ENCODE measurements at places on chromosomes 6 and 20.

- DNase-seq = no peak
Observed at GRCh38 chr6:168746013-168746412, 305.0 kb downstream of the SMOC2 start.

DNA sequence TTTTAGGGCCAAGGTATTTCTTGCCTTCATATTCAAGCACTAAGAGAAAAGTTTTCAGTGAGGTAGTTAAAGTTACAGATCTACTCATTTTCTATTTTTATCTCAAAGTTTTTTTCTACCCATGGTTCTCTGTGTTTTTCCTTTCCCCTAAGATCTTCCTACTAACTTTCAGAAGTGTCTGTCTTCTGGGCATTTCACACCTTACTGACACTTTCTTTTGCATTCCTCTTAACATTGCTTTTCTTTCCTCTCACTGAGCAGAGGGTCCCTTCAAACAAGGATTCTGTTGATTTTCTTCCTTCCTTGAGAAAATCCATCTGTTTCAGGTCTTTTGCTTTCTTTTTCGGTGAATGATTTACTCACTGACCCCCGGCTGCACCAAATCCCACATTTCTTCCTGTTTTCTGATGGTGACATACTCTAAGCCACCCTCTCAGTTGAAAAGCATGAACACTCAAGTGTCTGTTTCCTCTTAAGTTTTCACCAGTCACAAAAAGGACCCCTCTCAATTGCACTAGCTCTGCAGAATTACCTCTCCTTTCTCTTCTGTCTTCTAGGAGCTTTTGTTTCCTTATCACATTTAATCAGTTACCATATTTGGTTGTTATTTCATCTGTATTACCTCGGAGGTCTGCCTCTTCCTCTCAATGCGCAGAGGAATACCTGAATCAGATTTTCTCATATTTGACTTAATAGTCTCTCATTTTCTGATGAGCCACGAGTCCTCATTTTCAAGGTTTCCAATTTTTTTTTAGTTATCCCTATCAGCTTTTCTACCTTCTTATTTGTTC is 73.5 kb upstream of the RNF217 start:
- no peak for DNase-seq

DNA sequence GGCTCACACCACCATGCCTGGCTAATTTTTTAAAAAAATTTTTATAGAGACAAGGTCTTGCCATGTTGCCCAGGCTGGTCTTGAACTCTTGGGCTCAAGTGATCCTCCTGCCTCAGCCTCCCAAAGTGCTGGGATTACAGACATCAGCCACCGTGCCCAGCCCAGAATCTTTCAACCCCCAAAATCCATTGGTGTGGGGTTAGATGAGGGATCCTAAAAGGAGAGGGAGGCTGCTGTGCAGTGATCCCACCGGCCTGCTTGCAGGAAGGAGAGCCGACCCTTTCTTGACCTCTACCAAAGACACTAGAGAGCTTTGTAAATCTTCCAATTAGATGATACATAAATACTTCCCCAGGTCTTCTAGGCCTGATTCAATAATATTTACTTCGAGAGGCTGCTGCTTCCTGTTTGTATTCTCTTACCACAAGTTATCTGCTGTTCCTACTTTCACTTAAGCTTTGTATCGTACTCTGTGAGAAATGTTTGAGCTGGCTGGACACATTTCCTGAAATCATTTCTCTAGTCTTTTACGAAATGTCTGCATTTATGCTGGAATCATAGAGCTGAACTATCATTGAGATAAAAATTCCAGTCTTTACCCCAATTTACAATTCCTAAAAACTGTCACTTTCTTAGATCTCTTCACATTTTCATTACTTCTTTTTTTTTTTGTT is 49.3 kb upstream of the IER3 start:
- DNase-seq = no peak

GRCh38 chr20:61510778-61511330 is 258.8 kb downstream of the CDH4 start:
- no peak for DNase-seq

- no peak for DNase-seq
Observed at GRCh38 chr6:152091201-152091600, 283.7 kb downstream of the ESR1 start.

GRCh38 chr6:11174242-11174611 is 58.2 kb downstream of the NEDD9 start:
- no peak for DNase-seq

DNA sequence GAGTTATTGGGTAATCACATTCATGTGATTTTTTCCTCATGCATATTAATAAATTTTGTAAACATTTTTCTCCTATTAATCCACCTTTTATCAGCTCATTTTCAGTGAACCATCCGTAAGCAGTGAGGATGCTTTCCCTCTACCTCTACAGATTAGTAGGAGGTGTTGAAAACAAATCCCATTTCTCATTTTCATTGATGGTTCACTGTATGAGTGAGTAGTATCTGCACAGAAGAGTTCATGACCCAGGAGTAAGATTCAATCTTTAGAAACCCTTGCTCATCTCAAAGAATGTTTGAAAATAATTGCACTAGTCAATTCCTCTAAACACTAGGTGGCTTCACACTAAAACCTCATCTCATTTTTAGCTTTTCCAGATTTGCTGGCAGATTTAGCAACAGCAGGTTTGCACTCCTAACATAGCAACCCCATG is 440.0 kb downstream of the HAO1 start:
- no peak for DNase-seq

DNA sequence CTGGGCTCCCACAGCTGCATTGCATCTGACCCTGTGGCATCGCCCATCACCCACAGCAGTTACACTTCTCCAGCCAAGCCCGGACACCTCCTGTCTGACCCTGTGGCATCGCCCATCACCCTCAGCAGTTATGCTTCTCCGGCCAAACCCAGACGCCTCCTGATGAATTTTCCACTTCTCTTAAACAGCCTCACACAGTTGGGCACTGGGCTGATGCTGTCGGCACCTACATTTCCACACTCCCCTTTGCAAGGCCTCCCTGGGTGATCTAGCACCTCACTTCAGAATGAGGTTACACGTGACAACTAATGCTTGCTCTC is 175.2 kb upstream of the ARID1B start:
- no peak for DNase-seq

GRCh38 chr6:129141499-129141898 is 258.6 kb downstream of the LAMA2 start:
- DNase-seq = no peak

DNA sequence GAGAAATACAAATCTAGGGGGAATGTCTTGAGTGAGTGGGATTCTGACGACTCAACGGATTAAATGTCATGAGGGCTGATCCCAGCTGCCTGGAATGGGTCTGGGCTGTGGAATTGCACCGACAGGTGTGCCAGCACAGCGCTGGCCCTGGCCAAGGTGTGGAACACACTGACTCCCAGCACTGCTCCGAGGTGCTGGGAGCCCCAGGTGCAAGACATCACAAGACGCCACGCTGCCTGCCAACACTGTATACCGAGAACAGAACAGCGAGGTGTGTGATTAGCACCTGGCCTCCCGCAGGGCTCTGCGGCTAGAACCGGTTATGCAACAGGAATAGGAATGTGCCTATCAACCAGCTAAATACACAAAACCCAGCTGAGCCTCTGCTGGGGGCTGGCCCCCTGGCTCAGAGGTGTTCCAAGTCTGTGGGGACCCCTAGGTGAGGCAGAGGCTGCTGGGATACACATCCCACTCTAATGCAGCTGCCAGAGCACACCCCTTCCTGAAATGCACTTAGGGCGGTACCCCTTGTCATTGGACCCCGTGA is 24.8 kb upstream of the APMAP start:
- no peak for DNase-seq

DNA sequence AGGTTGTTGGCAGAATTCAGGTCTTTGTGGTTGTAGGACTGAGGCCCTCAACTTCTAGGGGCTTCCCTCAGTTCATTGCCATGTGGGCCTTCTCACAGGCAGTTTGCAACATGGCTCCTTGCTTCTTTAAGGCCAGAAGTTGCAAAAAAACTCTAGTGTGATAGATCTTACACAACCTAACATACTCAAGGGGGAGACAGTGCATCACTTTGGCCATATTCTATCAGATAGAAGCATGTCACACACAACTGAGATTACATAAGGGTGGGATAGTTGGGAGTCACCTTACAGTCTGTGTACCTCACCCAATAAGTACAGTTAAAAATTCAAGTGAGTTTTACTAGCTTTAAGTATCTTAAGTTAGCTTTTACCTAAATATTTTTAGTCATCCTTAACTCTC is 1.6 kb downstream of the SIRPD start:
- DNase-seq = no peak

- no peak for DNase-seq
Observed at GRCh38 chr6:162443101-162443500, 284.5 kb downstream of the PRKN start.

- no peak for DNase-seq
Observed at GRCh38 chr6:170404697-170405096, 98.1 kb downstream of the FAM120B start.

DNA sequence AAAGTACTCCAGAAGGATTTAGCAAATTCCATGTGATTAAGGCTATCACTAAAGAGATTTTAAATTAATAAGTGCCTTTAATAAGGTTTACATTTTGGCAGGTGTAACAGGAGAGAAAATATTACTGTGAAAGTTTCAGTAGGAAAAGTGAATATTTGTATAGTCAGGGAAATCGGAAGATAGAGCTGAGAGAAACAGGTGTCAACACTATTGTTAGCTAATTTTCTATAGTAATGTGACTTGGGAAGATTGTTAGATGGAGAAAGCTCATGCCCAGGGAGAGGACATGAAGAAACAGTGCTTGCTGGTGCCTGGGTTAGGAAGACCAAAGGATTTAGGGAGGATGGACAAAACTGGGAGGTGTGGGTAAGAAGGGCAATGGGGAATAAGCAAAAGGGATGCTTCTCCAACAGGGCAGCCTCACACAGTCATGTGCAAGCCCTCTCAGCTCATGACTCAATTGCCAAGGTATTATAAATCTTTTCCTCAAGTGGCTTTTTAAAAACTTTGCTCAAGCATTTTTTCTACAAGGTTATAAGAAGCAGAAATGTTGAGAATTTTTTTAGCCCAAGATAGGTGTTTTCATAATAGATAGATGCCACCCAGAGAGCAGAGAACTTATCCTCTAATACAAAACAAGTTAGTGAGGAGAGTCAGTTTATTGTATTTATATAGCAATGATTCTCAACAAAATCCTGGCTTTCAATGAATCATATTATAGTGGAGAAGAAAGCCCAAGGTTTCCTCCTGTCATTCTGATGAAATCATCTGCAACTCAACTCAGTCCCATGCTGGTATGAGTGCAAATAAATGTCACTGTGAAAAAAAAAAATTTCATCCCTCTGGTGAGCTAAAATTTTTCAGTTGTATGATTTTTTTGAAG is 325.2 kb upstream of the NT5E start:
- no peak for DNase-seq

GRCh38 chr20:17482536-17482935 is 48.6 kb downstream of the BFSP1 start:
- no peak for DNase-seq

DNA sequence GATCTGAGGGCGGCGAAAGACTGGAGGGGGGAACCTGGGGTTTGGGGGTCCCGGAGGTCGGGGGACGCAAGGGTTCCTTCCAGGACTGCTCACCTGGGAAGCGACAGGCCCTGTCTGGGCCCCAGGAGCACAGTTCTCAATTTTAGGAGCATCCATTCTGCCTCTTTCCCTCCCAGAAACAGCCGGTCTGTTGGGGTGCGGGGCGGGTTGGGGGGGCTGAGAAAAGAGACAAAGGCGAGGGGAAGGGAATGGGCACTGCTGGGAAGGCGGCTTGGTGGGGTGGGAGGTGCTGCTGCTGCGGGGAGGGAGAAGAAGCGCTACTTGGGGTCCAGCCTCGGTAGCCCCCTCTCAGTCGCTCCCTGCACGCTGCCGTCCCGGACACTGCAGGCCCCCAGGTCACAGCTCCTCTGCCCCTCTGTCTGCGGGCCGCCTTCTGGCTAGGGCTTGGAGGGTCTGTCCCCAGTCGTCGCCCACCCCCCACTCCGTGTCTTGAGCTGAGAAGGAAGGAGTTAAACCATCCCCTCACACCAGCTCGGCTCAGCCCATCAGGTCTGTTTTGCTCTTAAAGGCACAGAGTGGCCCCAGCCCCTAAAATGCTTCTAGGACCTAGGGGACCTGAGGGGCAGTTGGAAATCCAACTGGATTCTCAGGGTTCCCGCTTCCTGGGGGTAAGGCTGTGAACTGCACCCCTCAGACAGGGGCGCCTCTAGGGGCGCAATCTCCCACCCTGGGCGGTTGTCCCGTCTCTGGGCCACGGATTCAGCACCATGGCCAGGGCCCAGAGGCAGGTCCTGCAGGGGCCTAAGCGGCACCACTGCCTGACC is 690 bp downstream of the GDAP1L1 start:
- DNase-seq = peak; percentile 55

DNA sequence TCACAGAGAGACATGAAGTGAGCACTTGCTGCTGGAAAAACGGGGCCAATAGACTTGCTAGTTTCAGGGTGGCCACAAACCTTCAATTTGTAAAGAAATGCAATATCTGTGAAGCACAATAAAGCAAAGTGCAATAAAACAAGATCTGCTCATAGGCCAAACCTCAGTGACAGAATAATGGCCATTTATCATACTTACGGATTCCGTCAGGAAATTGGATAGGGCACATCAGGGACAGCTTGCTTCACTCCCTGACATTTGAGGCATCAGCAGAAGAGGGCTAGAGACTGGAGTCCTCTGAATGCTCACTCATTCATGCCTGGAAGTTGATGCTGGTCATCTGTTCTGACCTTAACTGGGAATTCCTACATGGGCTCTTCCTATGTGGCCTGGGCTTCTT is 165.5 kb upstream of the OPRM1 start:
- DNase-seq = no peak

DNA sequence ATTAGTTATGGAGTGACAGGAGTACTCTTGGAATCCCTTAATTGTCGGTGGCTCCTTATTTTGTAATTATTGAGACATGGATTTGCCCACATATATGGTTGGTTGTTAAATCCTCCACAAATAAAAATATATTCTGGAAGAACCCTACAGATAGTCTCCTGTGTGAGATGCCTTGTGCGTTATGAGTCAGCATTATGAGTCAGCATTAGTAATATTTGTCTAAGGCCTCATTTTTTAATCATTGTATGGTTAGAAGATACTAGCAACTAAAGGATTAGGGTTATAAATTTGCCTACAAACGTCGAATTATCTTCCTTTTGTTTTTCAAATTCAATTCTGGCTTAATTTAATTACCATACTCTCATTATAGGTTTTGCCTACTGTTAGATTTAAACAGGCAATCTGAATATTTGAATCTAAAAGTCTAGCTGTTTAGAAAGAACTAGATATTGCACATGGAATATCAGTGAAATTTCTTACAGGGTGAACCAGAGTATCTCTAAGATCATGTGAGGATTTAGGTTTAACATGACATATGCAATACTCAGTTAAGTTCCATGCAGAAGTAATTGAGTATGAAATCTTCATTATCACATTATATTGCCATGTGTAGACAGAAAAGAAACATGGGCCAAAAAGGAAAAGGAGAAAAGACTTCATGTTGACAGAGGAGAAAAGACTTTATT is 5.9 kb downstream of the C6orf58 start:
- no peak for DNase-seq

- DNase-seq = no peak
Observed at GRCh38 chr20:829551-829950, 4.0 kb upstream of the FAM110A start.
